Stimulated activated CD4-positive, alpha-beta T cell treated with anti-CD3 and anti-CD28 coated beads, Interleukin-12 subunit alpha, Interleukin-12 subunit beta, amount 100 ng/mL, for 4 hours (primary cell): ENCODE measurements at places on chromosomes 1 and 21.

GRCh38 chr1:205446828-205447227, 9.0 kb downstream of the BLACAT1 start:
- no peak for DNase-seq

- DNase-seq, result no peak
Measured at GRCh38 chr1:192887426-192887825, 78.6 kb downstream of the RGS2 start.

DNA sequence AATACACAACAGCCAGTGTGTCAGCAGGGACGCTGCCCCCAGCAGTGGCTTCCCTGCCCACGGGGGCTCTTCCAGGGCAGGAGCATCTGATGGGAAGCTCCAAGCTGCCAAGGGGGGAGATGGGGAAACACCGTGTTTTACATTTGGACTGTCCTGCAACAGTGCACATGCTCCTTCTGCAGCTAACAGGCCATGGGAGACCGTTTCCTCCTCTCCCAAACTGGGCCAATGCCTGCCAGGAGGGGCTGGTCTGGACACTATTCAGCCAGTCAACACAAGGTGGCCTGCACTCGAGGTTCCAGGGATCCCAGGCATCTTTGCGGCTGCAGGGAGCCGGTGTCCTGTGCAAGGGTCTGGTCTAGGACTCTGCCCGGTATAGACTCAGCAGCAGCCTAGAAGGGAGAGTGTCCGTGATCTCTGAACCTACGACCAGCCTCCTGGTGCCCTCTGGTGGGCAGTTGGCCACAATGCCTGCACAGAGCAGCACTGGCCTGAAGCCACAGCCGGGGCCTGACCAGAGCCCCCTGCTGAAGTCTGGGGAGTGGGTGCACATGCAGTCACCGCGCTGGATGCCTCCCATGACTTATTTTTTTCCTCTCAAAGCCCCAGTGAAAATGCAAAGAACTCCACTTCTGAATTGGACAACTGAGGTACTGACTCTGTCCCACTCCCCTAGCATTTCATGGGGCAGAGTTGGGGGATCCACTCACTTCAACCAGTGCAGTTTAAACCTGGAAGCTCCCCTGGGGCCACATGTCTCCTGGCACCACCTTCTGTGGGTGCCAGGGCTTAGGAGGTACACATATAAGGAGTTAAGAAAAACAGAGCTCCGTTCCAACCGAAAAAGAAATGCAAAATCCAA, 33.3 kb downstream of the RCC2 start:
- peak; percentile 33 for DNase-seq

DNA sequence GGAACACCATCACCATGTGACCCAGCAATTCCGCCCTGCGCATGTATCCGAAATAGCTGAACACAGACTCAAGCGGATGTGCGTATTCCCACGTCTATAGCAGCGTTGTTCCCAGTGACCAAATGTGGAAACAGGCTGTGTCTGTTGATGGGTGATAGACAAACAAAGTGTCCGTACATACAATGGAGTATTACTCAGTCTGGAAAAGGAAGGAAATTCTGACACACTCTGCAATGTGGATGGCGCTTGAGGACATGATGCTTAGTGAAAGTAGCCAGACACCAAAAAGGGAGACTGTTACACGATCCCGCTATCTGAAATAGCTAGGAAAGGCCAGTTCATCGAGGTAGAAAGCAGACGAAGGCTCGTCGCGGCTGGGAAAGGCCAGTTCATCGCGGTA, 25.8 kb downstream of the PDXK start:
- no peak for DNase-seq

GRCh38 chr1:85274969-85275453, 1.4 kb downstream of the BCL10 start:
- DNase-seq, result no peak
